NCI-H460 (cell line): ENCODE measurements at places on chromosomes 2 and 18.

DNA sequence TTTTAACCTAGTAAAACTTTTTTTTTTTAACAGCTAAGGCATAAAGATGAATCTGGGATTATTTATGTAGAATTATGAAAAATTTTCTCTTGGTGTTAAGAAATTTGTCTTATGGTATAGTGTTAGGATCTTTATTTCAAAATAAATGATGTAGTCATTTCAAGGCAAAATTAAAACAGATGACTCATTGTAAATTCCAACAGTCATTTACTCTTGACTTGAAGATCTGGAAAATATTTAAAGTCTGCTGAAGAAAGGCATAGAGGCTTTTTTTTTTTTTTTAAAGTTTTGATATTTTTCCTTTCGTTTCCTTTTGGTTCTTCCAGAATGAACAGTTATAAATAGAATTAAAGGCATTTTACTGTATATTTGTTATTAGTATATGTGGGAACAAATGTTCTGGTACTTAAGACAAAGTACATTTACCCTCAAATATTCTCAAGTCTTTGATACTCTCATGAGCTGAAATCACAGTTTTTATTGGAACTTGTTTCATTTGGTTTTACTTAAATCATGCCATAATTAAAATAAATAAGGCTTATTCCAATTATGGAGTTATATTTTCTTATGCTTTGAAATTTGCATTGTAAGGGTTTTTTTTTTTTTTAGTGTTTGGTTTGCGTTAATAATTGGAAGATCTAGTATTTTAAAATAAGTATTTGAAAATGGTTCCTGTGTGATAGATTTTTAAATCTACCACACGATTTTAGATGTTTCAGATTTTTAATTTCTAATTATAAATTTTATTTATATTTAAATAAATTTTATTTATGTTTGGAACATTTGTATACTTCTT lies 29.9 kb downstream of the GLS start:
- no peak for DNase-seq

DNA sequence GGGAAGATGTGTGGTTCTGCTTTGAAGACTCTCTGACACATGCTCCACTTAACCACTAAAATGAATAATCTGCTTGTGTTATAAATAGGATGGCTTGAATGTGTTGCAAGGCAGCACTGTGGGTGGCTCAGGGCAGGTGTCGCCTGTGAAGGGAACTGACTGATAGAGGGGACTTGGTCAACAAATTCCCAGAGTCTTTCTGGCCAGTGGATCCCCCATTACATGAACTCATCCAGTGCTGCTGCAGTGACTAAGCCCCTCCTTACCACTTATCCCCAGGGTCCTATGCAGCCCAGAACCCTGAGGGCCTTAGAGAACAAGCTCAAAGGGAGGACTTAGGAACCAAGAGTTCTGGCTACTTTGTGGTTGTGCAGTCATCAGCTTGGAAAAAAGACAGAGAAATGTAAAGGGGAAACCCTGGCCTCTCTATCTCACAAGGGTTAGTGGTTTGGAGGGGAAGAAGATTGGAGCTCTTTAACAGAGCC lies 226.2 kb upstream of the TNP1 start:
- no peak for DNase-seq

DNA sequence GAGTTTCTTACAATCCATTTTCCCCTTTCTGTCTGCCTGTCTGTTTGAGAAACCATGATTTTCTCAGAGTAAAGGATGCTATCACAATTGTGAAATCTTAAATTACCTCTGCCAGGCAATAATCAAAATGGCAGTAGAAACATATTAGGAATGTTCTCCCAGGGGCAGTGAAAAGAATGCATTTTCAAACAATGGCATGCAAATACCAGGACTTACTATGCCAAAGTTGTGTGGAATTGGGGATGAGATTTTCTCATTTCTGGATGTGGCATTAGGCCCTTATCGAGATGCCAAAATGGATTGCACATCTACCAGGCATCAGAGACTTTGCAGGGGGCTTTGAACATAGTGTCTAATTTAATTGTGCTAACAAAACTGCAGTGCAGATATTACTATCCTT lies 821.4 kb downstream of the RNF144A start:
- no peak for DNase-seq

DNA sequence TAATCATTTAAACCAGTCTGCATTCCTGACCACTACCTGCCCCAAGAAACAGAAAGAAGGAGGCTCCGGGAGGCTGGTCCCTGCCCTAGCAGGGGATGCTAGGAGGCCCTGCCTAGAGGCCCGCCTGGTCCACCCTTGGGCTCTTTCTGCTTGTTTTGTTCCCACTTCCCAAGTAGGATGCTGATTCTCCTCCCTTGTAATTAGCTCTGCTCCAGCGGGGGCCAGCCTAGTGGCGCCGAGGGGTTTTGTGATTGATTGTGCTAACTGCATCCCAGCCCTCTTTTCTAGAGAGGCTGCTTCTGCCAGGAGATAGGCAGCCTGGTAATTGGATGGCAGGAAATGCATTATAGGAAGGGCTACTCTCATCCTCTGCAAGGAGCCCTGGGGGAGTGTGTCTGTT lies 220.0 kb downstream of the LOXHD1 start:
- no peak for DNase-seq

DNA sequence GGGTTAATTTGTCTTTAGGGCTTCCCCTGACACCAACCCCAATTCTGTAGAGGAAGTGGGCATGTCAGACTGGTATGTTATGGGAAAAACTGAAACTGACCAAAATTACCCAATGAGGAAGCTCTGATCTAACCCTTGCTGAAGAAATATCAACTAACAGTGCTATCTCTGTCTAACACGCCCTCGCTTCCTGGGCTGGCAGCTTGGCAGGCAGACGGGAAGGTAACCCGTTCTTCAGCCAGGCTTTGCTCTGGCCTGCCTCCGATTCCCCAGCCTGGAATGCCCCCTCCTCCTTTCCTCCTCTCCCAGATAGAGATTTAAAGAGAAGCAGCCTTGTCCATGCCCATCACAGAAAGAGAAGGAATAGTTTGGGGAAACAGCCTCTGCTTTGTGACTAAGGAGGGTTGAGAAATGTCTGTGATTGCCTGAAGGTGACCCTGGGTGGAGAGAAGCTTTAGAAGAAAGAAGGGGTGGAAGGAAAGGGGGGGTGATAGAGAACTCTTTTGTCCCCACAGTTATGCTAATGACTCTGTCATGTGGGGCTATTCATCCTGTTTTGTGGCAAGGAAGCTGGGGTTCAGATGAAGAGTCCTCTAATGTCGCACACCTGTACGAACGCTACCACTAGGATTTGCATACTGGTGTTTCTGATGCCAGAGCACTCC lies 15.4 kb downstream of the HK2 start:
- no peak for DNase-seq
